ENCODE measurements at places on chromosomes 11 and 22.

DNA sequence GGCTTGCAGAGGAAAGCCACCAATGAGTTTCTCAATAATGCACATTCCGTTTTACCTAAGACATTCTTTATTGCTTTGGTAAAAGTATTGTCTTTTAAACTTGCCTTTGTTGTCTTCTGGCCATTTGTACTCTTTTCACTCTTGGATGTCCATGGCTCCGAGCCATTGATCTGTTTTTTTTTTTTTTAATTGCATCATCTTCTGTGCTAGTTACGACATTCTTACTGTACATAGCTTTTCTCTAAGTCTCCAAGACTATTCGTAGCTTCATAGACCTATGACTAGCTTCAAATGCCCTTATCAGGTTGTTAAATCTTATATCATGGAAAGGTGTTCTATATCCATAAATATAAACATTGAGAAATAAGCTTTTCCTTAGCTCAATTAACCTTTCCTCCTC is 1522.6 kb downstream of the FAM181B start:
- no peak for DNase-seq

DNA sequence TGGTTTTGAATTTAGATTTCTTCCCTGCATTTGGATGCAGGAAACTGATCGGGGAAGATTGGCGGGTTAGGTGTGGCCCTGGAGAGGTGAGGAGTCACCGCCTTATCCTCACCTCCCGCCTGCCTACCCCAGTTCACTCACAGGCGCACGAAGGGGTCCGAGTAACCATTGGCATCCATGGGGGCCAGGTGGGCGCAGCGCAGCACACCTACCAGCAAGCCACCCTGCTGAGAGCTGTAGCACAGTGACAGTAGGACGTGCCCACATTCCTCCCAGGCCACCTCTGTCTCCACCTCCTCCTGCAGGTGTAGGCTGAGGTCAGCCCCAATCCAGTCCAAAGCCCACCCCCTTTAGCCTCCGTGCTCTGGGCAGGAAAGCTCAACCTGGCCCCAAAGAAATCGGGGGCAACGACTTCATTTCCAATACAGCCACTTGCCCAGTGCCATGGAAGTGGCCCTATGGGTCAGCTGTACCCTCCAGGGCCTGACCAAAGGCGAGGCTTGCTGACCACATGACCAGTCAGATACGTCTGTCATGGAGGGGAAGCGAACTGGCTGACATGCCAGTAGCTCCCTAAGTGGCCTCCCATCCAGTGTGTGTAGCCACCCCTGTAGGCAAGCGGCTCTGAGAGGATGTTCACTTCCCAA is 6.7 kb downstream of the NDUFV1 start:
- DNase-seq: no peak

DNA sequence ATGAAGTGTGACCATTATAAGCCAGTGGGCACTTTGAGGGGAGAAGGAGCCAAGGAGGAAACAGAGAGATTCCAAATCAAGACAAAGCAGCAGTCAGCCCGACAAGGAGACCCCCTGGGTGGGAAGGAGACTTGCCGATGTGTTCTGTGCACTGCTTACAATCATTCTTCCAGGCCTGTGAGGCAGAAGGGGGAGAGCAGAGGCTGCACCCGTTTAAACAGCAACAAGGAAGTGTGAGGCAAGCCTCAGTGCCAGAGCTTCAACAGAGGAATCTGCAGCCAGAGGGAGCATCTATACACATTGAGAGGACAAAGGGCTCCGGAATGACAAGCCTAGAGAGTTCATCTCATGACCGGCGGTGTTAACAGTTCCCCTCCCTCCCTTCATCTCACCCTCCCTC is 121.1 kb downstream of the NXPE2 start:
- DNase-seq: no peak

- DNase-seq: no peak
These were observed 924.6 kb upstream of the FAT3 start for GRCh38 chr11:91299980-91300379.

DNA sequence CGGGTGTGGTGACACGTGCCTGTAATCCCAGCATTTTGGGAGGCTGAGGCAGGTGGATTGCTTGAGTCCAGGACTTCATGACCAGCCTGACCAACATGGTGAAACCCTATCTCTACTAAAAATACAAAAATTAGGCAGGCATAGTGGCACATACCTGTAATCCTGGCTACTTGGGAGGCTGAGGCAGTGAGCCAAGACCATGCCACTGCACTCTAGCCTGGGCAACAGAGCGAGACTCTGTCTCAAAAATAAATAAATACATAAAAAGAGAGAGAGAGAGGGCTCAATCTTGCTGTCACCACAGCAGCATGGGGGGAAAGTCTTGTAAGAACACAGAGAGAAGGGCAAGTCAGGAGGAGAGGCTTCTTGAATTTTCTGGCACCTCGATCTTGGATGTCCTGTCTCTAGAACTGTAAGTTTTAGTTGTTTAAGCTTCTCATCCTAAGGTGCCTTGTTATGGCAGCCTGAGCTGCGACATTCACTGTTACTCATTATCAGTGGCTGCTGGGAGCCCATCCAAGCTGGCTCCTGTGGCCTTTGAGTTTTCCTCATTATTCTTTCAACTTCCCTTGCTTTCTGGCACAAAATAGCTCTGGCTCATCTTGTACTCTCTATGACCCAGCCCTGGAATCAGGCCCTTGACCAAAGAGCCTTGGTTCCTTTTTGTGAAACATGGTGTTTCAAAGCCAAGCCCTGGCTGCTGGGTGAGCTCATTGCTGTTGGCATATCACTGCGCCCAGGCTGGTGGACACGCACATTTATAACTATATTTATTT is 8.0 kb upstream of the PSMC3 start:
- no peak for DNase-seq

DNA sequence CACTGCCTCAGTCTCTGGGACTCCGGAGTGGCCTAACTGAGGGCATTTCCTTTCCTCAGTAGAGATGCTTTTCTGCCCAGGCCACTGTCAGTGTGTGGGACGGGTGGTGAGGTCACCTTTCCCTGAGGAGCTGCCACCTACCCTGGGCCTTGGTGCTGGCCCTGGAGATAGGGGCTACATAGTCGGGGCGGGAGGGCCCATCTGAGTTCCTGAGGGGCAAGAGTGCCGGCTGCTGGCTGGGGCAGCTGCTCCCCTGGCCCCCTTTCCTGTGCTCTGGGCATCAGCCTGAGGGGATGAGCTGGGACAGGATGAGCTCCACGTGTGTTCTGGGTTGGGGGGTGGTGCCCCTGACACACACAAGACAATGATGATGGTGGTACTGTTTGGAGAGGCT is 5.4 kb downstream of the KCNC1 start:
- DNase-seq: no peak

DNA sequence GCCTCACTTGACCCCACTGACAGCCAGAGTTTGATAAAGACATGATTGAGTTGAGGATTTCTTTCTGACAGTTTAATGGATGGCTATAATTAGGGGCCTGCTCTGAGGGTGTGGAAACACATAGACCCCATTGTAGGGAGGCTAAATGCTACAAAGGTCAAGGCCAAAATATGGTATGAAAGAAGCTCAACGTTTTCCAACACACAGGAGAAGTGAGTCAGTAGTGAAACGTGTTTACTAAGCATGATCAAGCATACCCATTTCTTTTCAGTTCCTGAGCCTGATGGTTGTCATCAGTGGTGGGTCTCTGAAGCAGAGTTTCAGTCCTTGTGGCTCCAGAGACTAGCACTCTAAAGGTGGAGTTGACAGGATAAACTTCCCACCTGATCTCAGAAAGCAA is 69.7 kb downstream of the SNX19 start:
- no peak for DNase-seq

GRCh38 chr11:104956528-104956927 is 11.8 kb downstream of the CASP4 start:
- DNase-seq: no peak

DNA sequence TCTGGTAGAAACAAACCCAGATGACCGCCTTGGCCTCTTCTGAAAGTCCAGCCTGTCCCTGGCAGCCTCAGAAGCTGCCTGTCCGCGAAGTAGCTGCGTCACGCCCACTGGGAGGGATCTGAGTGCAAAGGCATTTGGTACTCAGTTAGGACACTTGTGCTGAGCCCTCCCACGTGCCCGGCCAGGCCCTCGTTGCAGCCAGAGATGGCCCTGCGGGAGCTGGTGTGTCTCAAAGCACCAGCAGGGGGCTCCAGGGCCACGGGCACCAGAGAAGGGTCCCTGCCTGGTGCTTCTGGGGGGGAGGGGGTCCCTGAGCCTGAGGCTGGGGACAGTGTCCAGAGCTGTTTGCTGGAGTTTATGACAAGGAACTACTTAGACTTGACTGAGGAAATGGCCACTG is 5.8 kb downstream of the SELENOO start:
- DNase-seq: no peak

DNA sequence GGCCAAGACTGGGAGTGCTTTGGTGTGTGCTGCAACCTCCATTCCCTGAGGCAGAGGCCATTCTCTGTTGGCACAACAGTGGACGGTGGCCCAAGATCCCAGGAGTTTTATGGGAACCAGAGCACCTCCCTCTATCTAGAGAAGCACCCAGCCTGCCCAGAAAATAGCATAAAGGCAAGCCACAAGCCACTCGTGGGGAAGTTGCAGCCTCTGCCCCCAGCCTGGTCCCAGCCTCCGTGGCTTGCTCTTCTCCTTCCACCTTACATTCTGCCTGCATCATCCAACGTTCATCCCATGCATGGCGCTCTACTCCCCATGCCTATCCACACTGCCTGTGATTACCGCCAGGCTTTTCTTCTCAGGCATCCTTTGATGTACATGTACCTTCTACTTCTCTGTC is 15.8 kb downstream of the IL17RA start:
- no peak for DNase-seq

DNA sequence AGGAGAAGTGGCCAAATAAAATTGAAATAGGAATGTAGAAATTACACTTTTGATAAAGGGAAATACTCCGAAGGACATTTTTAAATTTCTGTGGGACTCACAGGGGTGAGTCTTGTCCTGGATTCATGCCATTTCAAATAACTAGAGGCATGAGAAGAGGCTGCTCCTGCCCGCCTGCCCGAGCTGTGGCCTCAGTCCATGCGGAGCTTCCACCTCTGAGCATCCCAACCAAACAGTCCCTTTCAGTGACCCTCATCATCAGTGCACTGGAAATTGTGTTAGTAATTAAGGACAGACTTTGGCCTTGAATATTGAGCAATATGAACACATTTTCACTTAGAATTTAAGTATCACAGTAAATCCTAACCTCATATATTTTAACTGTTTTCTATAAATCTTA is 25.6 kb downstream of the GRIA4 start:
- DNase-seq: no peak

- DNase-seq: no peak
These were observed 17.0 kb upstream of the GLYATL1B start for GRCh38 chr11:59069087-59069486.

GRCh38 chr11:104968856-104969776 is 742 bp upstream of the CASP4 start:
- no peak for DNase-seq

GRCh38 chr11:116579857-116580727 is 192.7 kb downstream of the BUD13 start:
- no peak for DNase-seq

DNA sequence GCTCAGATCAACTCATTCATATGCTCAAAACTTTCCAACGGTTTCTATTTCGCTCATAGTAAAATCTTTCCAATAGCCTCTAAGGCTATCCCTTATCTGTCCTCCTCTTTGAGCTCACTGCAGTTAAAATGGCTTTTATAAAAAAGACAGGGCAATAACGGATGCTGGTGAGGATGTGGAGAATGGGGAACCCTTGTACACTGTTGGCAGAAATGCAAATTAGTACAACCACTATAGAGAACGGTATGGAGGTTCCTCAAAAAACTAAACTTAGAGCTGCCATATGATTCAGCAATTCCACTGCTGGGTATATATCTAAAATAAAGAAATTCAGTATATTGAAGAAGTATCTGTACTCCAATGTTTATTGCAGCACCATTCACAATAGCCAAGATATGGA is 345.6 kb downstream of the DLG2 start:
- no peak for DNase-seq

DNA sequence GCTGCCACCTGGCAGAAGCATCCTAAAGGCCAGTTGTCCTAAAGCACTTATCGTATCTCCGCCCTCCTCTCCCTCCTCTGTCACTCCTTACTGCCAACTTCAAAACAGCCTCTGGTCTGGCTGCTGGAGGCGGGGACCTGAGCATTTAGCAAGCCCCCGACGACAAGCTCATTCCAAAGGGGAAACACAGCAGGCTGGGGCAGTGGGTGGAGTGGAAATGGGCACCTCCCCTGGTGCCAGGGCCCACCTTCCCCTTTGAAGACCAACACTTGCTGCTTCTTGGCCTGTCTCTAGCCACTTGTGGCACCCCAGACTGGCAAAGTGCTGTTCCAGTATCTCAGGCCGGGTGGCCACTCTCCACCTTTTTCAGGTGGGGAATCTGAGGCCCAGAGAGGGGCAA is 3.6 kb downstream of the MAP3K11 start:
- no peak for DNase-seq

GRCh38 chr11:108871152-108871551 is 206.3 kb downstream of the DDX10 start:
- no peak for DNase-seq

GRCh38 chr11:61124574-61125309 is 22.5 kb downstream of the CD5 start:
- no peak for DNase-seq

DNA sequence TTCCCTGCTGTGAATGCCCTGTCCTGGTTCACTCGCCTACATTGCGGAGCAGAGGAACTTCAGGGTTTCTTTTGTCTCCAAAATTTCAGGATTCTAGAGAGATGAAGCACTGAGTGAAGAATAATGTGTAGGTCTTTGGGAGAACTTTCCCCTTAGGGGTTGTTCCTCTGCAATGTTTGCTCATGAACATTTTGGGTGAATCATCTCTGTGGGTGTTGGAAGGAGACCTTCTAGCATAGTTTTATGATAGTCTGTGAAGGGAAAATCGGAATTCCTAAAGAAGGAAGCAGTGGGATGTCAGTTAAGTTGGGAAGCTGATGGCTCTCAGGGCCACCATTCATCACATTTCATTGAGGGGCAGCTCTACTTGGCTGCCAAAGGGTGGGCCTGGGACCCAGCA is 64.8 kb downstream of the MIAT start:
- no peak for DNase-seq

GRCh38 chr22:22823131-22823810 is 64.3 kb upstream of the IGLL5 start:
- no peak for DNase-seq

DNA sequence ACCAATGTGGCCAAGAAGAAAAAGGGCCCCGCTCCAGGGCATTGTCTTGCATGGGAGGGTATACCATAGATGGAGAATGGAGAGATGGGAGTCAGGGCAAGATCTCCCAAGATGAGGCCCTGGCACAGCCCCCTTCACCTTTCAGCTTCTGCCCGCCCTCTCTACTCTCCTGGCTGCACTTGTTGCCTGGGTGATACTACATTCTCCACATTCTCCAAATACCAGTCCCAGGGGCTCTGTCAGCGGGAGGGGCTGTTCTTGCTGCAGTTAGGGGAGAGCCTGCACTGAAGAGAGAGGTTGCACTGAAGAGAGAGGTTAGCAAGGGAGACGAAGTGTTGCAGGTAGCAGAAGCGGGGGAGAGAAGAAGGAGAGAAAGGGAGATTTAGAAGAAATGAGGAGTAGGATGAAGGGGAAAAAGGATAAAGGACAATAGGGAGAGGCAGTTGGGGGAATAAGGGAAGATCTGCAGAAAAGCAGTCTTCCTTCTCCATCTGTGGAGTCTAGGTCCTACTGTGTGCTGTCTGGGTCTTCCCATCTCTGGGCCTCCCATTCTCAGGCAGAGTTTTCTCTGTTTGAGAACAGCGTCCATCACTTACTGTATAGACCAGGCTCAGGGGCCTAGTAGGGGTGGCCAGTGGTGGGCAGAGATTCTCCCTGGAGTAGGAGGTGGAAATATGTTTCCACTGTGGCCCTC is 8.0 kb downstream of the PHLDB1 start:
- DNase-seq: no peak
